ENCODE measurements at places on chromosomes 4 and X.

DNA sequence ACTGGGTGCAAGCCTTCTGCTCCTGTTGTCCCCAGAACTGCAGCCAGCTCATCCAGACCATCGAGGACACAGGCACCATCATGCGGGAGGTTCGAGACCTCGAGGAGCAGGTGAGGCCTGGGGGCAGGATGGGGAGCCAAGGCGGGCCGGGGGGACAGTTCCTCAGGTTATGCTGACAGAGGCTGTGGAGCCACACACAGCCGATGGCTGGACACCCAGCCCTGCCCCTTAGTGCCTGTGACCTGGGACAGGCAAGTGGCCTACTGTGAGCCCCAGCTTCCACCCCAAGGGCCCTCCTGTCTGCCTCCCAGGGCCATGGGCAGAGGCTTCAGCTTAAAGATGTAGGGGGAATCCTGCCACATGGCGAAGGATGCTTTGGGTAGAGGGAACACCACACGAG lies 14.3 kb downstream of the CCDC22 start:
- no peak for DNase-seq

DNA sequence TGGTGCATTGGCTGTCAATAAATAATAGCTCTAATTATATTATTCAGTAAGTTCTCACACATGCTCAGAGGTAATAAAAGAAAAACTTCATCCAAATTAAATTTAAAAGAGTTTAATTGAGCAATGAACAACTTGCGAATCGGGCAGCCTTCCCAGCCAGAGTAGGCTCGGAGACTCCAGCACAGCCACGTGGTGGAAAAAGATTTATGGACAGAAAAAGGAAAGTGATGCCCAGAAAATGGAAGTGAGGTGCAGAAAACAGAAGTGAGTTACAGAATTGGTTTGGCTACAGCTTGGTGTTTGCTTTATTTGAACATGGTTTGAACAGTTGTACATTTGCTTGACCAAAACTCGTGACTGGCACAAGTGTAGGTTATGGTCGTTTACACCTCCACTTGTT lies 13.6 kb upstream of the BOD1L1 start:
- DNase-seq = no peak

DNA sequence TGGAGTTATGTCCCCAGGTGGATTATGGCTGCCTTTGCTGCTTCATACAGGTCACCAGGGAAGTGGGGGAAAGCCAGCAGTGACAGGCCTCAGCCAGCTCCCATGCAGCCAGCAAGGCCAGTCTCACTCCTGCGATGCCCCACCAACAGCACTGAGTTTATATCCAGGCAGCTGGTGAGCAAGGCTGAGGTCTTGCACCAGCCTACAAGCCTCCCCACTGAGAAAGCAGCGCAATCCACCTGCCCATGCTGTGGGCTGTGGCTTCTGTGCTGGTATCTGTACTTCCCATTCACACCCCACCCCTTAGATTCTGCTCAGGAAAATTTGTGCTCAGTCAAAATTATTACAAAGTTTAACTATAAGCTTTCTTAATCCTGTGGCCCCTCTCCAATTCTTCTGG lies 153.5 kb downstream of the HHIP start:
- no peak for DNase-seq

GRCh38 chr4:84507941-84508340 lies 8.8 kb upstream of the NKX6-1 start:
- DNase-seq = no peak

GRCh38 chrX:63330681-63331080 lies 20.5 kb downstream of the SPIN4 start:
- no peak for DNase-seq

GRCh38 chr4:4425696-4426095 lies 38.8 kb downstream of the NSG1 start:
- DNase-seq = no peak

GRCh38 chr4:82776925-82777542 lies 21.6 kb downstream of the SCD5 start:
- no peak for DNase-seq

- DNase-seq = no peak
These were observed 126.3 kb downstream of the AASDH start for GRCh38 chr4:56261027-56261426.

DNA sequence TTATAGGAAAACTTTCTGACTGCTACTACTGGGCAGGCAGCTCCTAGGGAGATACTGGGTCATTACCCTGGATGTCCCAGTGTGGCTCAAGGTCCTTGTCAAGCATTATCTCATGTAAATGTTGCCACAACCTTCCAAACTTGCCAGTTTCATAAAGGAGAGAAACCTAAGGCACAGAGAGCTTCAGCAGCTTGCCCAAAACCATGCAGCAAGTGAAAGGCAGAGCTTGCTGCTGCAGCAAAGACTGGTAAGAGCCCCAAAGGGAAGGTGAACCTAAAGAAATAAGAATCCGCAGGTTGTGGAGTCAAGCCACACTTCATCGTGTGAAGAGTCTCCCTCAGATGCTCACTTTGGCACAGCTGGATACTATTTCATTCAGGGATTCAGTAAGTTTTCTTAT lies 2.3 kb downstream of the MPP1 start:
- DNase-seq = peak; percentile 64

DNA sequence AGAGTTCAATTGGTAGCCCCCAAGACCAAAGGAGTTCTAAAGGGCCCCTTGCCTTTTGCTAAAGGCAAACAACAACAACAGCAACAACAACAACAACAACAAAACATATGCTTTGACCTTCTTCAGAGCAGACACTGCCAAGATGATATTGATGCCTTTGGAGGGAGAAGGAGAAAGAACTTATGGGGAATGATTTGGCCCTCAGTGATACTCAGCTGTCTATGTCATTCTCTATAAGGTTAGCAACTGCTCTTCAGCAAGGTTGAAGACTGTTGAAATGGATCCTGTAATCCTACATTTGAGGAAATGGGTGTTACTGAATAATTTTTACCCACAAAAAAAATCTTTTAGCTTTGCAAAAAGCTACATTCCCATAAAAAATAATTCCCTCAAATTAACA lies 72.5 kb downstream of the PRPS1 start:
- DNase-seq = no peak

- no peak for DNase-seq
These were observed 67.5 kb upstream of the CLDN34 start for GRCh38 chrX:9899640-9900111.

GRCh38 chrX:135431886-135432285 lies 10.1 kb downstream of the SMIM10L2A start:
- DNase-seq = no peak

- no peak for DNase-seq
These were observed 72.0 kb downstream of the ING2 start for GRCh38 chr4:183576701-183577404.

DNA sequence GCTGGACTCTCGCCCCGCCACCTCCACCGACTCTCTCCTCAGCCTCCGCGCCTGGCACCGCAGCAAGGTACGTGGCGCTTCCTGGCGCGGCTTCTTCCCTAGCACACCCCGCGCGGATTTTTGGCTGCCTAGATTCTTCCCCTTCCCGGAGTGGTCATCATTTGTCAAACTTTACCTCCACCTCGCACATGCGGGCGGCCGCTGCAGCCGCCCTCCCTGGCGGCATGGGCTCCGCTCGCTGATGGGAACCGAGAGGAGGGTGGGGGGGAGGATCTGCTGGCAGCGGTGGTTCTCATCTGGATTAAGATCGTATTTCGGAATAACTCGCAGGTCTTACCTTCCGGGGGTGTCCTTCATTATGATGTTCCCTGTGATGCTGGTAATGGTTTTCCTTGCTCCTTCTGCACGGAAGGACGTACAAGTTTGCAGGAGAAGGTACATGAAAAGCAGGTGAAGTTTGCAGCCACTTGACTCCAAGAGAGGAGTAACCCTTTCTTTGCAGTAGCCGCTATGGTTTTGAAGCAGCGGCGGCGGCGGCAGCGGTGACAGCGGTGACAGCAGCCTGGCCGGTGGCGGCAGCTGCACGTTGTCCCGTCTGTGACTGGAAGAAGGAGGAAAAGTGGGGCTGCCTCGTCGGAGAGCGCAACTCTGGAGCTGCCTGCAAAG lies 2183.9 kb upstream of the TENM3 start:
- DNase-seq = no peak

DNA sequence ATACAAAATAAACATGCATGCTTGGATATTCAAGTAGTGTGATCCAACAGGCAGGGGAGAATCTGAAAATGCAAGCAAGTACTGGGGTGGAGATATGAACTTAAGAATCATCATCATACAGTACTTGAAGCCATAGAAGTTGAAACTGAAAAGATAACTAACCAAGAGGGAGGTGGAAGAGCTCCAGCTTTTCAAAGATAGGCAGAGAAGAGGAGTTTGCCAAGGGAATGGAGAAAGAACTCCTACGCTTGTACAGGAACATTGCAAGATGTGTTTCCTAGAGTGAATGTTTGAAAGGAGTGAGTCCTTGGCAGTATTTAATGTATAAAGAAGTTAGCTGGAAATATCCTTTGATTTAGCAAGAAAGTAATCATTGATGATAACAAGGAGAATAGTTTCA lies 106.2 kb upstream of the FRMPD4 start:
- no peak for DNase-seq

GRCh38 chrX:9644335-9644734 lies 121.3 kb downstream of the GPR143 start:
- DNase-seq = no peak

GRCh38 chr4:23923840-23924239 lies 34.0 kb upstream of the PPARGC1A start:
- DNase-seq = no peak
